ENCODE measurements at places on chromosomes 2 and 18.

- no peak for DNase-seq
These were observed 32.7 kb upstream of the ADNP2 start for GRCh38 chr18:80076379-80076778.

DNA sequence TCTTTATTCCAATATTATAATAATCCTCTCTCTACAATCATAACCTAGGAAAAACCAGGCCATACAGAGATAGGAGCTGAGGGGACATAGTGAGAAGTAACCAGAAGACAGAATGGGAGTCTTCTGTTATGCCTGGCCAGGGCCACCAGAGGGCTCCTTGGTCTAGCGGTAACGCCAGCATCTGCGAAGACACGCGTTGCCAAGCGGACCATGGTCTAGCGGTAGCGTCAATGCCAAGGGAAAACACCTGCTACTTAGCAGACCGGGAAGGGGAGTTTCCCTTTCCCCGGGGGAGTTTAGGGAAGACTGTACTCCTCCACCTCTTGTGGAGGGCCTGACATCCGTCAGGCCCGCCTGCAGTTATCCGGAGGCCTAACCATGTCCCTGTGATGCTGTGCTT, 36.6 kb downstream of the ARL6IP6 start:
- no peak for DNase-seq

DNA sequence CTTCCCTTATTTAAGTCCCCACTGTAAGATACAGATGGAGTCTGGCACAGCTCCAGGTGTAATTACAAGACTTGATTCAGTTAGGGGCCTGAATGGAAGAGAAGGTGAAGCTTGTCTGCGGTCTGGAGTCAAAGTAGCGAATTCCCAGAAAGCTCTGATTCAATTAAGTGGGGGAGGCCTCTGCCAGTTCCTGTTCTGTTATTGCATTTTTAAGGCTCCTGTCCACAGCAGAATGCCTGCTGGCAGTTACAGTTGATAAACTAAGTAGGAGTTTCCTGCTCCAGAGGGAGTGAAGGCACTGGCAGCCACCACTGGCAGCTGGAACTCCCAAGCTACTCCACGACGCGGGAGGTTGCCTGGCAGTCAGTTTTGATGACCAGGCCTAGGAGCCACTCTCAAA, 181.1 kb downstream of the SOCS6 start:
- no peak for DNase-seq

GRCh38 chr18:13932285-13933025, 17.1 kb upstream of the MC2R start:
- no peak for DNase-seq

DNA sequence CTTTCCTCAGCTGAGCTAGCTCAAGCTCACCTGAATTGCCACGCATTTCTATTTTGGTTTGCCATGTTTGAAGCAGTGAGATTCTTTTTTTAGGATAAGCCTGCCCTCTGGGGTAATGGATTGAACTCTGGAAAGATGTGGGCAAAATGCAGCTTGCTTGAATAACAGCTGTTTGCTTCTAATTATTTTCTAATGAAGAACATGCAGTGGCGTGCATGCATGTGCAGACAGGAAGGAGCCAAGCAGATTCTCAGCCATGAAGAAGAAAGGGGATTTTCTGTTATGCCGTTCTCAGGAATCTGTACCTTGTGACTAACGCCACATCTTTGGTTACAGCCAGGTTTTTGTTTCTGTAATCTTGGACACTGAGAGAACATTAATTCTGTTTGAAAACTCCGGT, 171.2 kb downstream of the ANTXR1 start:
- no peak for DNase-seq

DNA sequence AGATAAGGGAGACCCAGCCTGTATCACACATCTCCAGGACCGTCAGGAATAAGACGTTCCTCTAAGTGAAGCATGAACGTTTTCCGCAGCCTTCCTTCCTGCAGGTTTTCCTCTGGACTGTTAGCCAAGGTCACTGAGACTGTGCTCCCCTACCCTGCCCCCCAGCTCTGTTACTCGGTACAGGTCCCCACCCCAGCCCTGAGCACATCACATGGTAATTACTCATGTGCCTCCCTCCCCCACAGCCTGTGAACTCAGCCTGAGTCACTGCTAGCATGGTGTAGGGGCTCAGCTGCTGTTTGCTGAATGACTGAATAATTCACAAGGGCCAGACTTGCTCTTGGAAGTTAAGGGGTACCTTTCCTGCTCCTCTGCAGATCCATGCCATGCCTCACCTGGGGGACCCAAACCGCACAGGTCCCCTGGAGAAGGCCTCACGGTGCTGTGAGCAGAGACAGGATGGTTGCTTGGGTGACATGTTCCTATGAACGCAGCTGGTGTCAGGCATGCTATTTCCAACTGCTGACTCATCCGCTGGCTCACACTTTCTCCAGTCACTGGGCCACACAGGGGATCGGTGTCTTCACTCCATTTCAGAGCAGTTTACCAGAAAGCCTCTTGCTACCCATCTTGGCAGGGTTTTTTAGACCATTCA, 88.2 kb downstream of the PLB1 start:
- no peak for DNase-seq

GRCh38 chr2:37026050-37026449, 58.1 kb downstream of the HEATR5B start:
- DNase-seq: no peak

DNA sequence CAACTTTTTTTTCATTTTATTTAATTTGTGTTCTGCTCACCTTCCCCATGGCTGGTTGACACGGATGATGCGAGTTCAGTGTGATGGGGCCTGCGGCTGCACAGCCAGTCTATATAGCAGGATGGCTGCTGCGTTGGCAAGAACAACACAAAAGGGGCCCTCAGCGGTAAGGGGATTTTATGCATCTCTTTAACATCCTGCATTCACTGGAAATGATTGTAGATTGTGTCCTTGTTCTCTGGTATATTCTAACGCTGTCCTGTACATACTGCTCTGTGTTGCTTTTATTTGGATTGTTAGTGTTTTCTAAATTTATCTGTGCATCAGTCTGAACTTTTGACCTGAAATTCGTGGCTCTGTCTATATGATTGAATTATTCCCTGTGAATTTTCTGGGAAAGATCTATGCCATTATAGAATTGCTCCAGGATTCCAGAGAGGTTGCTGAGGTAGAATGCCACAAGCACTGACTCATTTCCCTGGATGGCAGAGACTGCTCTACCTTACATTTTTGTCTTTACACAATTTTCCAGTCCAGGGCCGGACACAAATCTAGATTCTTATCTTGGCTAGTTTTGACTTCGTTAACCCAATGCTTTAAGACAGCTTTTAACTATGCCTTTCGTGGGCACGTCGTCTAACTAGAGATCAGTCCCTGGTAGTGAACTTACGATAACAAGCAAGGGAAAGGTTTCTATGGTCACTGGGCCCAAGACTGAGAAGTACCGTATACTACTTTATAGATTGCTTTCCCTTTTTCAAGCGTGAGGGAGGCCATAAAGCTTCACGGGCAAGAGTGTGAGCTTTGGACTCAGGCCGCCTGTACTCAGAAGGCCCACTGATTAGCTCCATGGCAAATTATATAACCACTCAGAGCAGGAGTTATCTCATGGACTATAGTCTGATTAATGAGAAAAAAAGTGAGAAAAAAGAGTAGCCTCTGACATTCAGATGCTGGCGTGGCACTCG, at the start of gene CRYGC:
CRYGC (minus strand) TSS at position 85 of the 968 bp plus-strand sequence; CDS start at position 49, 36 bp downstream.
- no peak for DNase-seq

DNA sequence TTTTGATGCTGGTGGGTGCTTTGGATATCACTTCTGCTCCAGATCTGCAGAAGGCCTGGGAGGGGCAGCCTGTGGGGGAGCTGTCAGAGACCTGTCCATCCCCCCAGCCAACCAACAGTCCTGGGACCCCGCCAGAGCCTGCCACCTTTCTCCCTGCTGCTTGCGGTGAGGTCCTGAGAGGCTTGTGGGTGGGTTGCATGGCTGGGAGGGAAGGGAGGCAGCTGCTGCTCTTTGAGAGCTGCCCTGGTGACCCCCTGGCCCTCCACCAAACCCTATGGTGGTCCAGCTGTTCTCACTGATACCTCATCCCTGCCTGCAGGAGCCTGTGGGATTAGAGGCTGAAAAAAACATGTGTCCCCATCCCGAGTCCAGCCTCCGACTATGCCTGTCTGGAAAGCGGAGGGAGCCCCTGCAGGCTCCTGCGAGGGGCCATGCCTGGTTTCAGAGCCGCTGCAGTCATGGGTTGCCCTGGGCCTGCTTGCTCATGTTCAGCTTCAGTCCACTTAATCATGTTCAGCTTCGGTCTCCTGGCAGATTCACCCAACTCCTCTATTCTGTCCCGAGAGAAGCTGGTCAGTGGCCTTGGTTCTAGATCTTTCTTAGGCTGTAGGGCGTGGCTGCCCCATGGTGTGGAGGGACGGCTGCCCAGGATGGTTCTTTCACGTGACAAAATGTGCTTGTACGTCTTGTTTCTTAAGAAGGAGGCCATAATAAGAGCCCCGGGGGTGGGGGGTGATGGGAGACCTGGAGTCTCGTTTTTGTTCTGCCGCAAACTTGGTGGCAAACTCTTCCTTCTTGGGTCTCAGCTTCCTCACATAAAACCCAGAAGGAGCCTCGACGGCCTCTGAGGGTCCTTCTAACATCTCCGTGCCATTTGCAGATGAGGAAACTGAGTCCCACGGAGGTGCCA, 98.5 kb downstream of the CTIF start:
- no peak for DNase-seq

GRCh38 chr2:120442923-120443571, 97.1 kb downstream of the INHBB start:
- DNase-seq: no peak

- no peak for DNase-seq
These were observed 103.0 kb upstream of the STK17B start for GRCh38 chr2:196274387-196274809.

DNA sequence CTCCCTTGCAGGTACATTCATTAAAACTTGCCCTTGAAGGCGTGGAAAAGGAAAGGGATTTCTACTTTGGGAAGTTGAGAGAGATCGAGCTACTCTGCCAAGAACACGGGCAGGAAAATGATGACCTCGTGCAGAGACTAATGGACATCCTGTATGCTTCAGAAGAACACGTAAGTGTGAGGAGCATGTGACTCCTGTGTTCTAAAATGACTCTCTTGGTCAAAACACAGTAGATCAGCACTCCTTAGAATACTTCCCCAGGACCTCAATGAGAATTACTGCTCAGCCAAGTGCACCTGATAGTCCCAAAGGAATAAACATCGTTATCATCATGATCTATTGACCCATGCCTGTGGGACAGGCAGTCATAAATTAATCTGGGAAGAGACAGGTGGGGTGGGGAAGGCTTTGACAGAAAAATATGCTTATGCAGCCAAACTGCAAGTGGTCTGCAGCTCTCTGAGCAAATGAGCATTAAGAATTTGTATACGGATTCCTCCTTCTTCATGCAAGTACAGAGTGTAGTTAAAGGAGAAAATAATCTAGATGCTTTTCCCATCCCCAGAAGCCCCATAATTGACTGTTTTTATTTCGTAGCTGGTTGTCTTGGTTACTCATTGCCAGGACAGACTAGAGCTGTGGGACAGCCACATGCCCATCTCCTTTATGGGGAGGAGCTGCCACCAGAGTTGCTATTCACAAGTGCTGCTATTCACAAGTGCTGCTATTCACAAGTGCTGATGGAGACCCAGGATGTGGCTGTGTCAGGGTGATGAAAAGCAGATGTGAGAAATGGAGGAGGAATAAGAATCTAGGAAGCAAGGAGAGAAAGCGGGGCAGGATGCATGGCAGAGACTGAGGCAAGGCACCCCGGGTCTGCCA, 91.0 kb downstream of the MAPRE2 start:
- no peak for DNase-seq

DNA sequence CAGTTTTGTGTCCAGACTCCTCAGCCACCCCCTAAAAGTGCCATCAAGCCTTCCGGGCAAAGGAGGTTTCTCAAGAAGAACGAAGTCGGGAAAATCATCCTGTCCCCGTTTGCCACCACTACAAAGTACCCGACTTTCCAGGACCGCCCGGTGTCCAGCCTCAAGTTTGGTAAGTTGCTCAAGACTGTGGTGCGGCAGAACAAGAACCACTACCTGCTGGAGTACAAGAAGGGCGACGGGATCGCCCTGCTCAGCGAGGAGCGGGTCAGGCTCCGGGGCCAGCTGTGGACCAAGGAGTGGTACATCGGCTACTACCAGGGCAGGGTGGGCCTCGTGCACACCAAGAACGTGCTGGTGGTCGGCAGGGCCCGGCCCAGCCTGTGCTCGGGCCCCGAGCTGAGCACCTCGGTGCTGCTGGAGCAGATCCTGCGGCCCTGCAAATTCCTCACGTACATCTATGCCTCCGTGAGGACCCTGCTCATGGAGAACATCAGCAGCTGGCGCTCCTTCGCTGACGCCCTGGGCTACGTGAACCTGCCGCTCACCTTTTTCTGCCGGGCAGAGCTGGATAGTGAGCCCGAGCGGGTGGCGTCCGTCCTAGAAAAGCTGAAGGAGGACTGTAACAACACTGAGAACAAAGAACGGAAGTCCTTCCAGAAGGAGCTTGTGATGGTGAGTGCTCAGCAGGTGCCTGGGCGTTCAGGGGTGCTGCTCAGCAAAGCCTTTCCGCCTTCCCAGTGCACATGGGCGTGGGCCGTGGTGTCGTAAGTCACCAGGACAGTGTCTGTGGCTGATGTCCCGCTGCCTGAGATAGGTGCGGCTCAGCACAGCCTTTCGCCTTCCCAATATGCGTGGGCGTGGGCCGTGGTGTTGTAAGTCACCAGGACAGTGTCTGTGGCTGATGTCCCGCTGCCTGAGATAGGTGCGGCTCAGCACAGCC, 91.0 kb downstream of the SH3BP4 start:
- DNase-seq: no peak

DNA sequence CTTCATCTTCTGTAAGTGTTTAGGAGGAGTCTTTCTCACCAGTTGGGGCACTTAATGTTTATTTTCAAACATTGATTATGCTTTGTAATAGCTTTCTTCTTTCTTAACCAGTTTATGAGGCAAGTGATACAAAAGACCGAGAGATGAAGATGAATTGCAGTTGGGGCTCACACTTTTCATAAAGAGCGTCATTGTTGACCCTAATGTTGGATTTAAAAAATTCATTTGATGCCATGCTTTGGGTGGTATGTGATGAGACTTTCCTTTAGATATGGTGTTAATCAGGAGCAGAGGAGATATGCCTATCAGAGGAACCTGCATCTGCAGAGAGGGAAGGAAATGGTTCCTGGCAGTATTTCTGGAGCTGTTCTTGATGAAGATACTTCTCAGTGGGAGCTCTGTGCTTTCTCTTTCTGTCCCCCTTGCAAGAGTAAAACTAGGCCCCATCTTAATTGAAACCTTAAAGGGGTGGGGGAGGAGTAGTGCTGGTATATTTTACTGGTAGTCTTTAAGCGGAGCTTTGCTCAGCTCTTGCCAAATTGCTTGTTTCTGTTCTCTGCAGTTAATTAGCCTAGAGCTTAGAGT, 2.3 kb downstream of the EML4 start:
- DNase-seq: no peak

- DNase-seq: no peak
These were observed 308.5 kb downstream of the GBX2 start for GRCh38 chr2:235859651-235860050.

- no peak for DNase-seq
These were observed 217.0 kb downstream of the ANAPC1 start for GRCh38 chr2:111667001-111667400.

DNA sequence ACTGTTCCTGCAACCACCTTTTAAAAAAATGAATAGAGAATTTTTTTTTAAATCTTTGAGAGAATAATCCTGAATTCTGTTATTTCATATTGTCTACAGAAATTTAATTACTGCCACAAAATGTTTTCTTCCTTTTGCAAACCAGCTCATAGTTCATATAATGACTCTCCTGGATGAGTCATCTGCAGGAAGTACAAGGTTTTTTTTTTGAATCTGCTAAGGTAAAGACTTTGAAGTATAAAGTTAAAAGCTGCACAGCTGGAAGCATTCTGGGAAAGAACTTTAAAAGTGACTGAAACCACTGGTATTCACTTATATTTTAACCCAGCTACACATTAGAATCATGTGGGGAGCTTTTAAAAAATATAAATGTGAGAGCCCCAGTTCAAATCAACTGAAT, 25.4 kb downstream of the SESTD1 start:
- no peak for DNase-seq

- no peak for DNase-seq
These were observed 25.9 kb downstream of the ROCK1 start for GRCh38 chr18:21085579-21086166.
